Nephron progenitor cell (in vitro differentiated cells): ENCODE measurements at places on chromosomes 3 and 15.

DNA sequence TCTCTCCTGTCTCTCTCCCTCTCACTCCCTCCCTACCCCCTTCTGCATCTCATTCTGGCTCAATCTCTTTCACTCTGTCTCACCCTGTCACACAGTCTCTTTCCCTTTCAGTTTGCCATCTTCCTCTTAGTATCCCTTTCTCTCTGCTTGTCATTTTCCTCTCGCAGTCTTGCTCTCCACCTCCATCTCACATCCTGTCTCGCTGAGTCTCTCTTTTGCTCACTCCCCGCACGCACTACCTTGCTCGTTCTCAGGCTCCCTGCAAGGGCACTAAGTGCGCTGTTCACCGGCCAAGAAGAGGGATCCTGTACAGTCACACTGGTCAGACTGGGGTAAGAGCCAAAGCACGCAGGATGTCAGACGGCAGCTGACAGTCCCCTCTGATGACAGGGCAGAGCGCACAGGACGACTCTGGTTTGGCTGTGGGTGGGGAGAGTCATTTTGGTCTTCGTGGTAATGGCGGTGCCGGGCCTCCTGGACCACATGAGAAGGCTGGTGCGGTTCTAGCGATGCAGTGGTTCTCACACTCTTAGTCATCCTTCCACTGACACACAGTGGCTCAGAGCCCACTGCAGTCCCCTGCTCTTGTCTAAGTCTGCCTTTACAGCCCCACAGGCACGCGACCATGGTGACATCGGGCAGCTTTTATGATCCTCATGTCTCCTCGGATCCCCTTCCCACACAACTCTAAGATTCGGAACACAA, 356.8 kb downstream of the FOXP1 start:
- no peak for DNase-seq

DNA sequence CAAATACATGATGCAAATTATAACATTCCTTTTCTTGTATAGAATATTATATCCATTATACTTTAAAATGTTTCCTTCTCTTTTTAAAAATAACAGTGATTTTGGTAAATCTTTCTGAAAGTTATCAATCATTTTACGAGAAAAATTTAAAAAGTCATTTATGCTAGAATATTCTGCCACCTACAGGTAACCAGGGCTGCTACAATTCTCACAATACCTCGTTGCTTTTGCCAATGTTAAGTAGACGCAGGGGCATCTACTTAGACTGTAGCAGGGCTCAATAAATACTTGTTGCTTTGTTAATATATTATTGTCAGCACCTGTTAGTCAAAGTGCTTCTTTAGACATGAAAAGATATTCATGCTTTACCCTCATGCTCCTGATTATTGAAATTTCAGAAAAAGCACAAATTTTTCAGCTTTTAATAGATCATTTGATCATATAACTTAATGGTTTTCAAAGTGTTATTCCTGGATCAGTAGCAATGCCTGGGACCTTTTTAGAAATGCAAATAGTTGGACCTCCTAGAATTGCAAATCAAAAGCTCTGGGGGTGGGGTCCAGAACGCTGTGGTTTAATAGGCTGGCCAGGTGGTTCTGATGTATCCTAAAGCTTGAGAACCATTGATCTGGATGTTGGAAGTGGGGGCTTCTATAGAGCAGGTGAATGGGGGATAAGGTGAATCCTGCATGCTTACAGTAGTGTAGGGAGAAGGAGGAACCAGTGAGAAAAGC, 223.6 kb upstream of the PDZRN3 start:
- DNase-seq = no peak

DNA sequence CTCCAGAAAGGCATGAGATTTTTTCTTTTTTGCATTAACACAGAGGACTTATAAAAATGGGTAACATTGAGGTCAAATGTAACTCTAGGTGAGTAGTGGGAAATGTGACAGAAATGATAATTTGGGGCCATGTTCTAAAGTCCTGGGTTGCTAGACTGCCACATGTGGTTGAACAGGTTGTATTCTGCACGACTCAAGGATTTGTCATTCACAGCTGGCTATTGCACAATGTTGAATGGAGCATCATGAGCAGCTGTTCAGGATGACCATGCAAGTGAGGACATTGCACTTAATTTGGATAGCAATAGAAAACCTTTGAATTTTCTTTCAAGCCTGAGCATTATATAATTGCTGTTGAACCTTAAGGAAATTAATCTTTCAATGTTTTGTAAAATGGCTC, 396.6 kb downstream of the NAALADL2 start:
- no peak for DNase-seq

DNA sequence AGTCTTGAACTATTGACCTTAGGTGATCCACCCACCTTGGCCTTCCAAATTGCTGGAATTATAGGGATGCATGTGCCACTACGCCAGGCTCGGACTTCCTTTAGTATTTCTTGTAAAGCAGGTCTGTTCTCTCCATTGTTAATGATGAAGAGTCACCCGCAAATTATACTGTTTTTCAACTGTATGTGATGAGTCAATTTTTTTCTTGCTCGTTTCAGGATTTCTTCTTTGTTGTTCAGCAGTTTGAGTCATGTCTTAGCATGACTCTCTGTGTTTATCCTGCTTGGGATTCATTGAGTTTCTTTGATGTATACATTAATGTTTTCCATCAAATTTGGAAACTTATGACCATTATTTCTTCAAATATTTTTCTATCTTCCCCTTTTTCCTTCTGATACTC, 28.9 kb downstream of the GRAMD1C start:
- DNase-seq = no peak

- DNase-seq = no peak
Observed at GRCh38 chr15:98881526-98882520, 125.8 kb downstream of the PGPEP1L start.

DNA sequence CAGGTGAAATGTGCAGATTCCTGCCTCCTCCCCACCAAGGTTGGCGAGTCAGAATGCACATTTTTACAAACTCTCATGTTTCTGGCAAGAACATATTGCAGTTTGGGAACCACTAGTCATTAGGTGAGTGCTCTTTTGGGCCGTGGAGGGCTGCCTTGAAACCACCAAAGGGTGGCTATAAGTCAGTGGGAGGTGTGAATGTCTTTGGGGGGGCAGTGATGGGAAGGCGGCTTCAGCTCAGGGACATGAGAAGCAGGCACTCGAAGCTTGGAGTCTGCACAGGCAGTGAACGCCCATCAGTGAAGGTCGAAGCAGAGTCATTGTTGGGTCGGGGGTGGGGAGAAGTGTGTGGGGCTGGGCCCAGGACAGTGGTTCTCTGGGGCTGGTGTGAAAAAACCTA, 1.1 kb downstream of the NOX5 start:
- DNase-seq = no peak

DNA sequence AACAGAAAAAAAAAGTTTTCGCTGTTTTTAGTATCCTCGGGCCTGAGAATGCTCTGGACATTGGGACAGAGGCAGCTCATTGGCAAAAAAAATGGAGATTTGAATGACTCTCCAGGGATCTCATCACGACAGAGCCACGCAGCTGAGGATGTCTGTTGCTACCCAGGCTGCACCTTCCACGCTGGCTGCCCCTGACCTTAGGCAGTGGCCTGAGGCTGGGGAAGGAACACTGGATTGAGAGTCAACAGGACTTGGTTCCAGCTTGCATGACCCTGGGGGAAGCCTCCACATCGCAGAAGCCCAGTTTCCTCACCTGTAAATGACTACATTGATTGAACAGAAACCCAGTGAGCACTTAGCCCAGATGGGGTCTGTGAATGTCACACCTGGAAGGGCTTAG, 8.7 kb upstream of the ACSBG1 start:
- DNase-seq = no peak

DNA sequence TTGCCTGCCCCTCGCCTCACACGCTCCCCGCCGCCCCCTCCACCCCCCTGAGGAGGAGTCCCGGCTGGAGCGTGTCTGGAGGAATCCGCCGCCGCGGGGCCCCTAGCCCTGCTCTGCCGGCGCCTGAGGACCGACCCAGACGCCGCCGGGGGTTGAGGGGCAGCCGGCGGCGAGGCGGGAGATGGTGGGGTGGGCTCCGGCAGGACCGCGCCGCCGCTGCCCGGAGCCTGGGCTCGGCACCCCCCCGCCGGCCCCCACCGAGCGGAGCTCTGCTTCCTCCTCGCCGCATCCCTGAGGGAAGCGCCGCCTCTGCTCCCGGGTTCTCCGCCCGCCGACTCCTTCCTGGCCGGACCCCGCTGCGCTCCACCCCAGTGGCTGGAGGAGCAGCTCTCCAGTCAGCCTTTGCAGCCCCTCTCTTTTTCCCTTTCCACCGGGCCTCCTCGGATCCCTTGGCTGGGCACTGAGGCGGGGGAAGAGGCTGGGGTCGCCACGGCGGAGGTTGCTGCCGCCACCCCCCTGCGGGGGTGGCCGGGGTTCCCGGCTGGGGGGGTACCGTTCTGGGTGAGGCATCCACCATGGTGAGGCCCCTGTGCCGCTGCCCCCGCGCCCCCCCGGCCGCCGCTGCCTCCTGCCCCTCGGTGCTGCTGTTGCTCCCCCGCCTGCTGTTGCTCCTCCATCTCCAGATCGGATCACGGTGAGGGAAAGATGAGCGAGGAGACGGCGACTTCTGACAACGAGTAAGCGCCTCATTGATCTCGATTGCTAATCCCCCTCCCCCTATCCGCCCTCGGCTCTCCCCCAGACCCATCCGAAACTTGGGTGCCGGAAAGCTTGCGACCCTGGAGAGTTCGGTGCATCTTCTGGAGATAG, at the start of gene SPRED1:
TSS of gene SPRED1 (plus strand) at position 356 of the 870 bp plus-strand sequence. CDS start at position 706, 350 bp downstream.
- peak; percentile 73 for DNase-seq

GRCh38 chr15:52095597-52096262, 16.8 kb downstream of the BCL2L10 start:
- DNase-seq = no peak

DNA sequence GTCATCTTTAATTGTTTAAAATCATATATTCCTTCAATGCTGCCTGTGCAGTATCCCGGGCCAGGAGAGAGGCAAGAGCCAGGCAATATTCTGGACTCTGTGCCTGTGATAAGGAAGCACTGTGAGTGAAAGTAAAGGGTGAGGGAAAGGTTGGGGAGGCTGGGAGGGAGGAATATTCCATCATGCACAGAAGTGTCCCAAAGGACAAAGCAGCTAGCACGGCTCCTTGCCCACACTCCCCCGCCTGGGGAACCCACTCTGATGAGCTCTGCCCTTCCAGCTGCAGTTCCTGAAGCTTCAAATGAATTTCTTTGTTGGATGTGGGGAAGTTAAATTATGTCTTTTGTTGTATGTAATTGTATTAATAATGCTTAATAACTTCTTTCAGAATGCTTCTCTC, 1.5 kb upstream of the PRICKLE2 start:
- no peak for DNase-seq

GRCh38 chr15:75688831-75689230, 23.8 kb downstream of the CSPG4 start:
- DNase-seq = no peak

DNA sequence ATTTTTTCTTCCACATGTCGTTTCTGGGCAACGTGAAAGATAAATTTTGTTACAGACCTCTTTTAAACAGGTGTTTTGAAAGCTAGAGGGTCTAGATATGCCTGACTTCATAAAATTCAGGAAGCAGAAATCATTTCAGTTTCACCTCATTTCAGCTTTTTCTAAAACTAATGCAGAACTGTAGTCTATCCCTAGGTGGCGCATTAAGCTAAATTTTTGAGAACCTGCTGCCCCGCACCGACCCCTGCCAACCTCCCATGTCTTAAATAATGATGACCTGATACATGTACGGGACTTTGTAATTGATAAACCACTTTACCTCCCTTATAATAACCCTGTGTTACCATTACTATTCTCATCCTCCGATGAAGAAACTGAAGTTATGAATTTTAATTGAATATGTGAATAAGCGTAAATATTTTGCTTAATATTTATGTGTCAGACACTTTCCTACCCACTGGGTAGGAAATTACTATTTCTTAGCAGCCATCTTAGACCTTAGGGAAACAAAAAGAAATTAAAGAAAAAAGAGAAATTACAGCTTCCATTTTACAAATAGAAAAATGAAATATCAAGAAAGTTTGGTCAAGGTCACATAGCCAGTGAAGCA, 78.7 kb upstream of the GCNT3 start:
- peak; percentile 44 for DNase-seq

GRCh38 chr3:56052188-56052587, 416.1 kb downstream of the ERC2 start:
- no peak for DNase-seq
